ENCODE measurements at places on chromosomes 2 and 18.

DNA sequence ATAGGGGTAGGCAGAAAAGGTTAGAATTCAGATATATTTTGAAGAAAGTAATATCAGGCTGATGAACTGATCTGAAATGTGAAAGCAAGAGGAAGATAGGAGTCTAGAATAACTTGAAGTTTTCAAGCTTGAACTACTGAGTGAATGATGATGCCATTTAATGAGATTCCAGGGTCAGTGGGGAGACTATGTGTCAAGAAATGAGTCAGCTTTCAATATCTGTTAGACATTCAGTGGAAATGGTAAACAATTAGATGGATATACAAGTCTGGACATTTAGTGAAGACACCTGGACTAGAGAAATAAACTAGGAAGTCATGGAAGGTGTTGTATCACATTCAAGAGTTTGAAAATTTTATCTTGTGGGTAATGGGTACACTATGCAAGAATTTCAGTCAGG is 326.9 kb downstream of the FSIP2 start:
- DNase-seq: no peak

DNA sequence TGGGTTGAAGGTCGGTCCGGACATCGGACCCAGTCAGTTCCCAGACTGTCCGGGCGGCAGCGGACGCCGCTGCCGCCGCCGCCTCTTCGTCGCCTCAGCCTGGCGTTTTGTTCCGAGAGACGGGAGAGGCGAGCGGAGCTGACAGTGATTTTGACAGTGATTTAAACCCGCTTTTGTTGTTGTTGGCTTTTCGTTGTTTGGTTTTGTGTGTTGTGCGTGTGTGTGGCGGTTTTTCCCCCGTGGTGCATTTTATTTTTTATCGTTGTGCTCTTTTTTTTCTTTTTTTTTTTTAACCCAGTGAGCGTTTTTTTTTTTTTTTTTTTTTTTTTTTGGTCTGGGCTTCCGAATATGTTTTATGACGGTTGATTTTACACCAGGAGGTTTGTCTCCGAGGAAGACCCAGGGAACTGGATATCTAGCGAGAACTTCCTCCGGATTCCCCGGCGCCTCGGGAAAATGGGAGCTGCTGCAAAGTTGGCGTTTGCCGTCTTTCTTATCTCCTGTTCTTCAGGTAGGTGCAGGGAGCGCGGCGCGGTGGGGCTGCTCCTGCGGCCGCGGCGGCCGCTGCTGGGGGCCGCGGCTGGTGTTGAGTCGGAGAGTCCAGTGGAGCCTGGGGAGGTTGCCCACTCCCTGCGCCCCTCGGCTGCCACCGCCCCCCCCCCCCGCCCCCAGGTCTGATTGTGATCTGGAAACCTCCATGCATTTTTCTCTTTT is at the start of gene ACVR2A:
TSS of gene ACVR2A (plus strand) at position 333 of the 714 bp plus-strand sequence. CDS start at position 457, 124 bp downstream.
- DNase-seq: no peak

GRCh38 chr2:105144941-105145300 is 96.6 kb upstream of the GPR45 start:
- DNase-seq: no peak

DNA sequence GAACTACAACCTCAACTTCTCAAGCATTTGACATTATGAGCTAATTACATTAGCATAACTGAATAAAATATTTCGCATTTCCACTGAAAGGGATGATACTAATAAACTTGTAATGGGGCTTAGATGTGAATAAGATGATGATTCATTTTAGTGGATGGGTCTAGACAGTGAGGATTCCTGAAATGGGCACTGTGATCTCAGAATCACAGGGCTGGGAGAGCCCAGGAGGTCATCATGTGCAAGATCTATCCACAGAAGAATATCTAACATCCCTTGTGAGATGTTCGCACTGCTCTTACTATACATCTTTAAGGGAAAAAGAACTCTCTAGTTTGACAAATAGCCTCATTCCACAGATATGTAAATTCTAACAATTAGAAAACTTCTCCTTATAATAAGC is 245.7 kb downstream of the DYM start:
- DNase-seq: no peak

DNA sequence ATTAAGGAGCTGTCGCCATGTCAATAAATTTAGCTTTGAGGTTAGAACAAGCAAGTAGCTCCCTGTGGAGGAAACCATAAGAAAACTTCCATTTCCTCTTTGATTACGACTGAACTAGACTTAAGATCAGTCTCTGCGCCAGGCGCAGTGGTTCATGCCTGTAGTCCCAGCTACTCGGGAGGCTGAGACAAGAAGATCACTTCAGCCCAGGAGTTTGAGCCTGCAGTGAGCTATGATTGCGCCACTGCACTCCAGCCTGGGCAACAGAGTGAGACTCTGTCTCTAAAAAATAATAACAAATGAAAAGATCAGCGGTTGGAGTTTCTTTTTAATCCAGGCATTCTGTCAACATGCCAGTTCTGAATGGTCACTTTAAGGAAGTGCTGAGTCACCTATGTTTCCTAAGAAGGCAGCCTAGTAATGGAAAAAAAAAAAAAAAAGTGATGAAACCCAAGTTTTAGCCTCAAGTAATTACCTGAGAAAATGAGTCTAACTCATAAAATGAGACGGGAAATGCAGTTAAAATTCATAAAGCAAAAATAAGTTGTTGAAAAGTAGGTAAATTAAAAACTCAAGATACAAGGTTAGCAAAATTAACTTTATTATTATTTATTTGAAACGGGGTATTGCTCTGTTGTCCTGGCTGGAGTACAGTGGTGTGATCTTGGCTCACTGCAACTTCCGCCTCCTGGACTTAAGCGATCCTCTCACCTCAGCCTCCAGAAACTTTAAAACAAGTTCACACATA is 10.2 kb downstream of the C18orf32 start:
- DNase-seq: peak; percentile 79

- DNase-seq: no peak
Observed at GRCh38 chr2:228374741-228375140, 193.3 kb upstream of the SPHKAP start.

- no peak for DNase-seq
Observed at GRCh38 chr2:98009887-98010760, 14.4 kb upstream of the TMEM131 start.

- no peak for DNase-seq
Observed at GRCh38 chr18:12998332-12999060, 7.3 kb downstream of the CEP192 start.

DNA sequence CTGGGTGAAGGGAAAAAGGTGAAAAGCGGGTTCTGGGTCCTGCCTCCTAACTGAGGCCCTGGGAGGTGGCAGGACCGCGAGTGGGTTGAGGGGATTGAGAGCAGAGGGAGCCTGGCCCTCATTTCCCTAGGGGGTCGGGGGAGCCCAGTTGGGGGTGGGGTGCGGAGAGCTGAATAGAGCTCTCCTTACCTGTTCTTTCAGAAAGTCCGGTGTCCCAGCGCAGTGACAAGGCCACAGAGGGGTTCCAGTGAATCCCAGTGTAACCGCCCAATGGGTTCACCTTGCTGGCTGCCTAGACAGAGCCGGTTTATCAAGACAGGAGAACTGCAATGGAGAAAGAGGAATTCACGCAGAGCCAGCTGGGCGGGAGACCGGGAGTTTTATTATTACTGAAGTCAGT is 22.4 kb downstream of the TMEM177 start:
- no peak for DNase-seq
